ENCODE measurements at places on chromosomes 1 and 21.

GRCh38 chr21:25885405-25885804 is 150.6 kb downstream of the GABPA start:
- DNase-seq: no peak

- no peak for DNase-seq
Measured at GRCh38 chr1:33719326-33719725, 144.6 kb upstream of the HMGB4 start.

GRCh38 chr1:41661428-41662060 is 177.1 kb upstream of the EDN2 start:
- DNase-seq: no peak

- DNase-seq: peak; percentile 25
Measured at GRCh38 chr1:35243691-35244090, 24.8 kb upstream of the ZMYM4 start.

GRCh38 chr21:46545363-46545762 is 59.5 kb downstream of the S100B start:
- DNase-seq: no peak

GRCh38 chr1:32988665-32989064 is 24.1 kb upstream of the RNF19B start:
- no peak for DNase-seq

DNA sequence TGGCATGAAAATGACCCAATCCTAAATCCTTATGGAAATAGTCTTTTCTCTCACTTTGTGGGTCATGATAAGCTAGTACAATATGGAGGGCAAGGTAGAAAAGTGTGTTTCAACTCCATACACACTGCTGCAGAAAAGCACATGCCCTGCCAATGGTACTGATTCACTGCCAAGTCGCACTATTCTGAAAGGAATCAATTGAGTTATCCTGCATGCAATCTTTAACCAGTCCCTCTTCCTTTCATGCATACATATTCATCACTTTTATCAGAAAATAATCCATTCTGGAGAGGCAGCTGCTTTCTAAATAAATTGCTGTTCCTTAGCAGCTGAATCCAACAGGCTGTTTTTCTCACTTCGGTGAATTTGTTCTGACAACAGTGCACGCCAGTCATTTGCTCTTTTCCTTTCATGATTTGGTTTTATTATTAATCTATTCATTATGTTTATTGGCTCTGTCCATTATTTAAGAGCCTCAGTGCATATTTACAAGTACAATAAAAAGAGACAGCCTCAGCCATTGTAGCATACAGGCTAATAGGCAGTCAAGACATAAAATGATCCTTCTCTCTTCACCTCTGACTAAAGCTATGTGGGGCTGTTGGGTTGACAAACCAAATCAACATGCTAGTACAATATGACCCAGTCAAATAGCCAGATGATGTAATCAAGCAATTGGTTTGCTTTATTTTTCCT is 108.8 kb downstream of the CHD1L start:
- DNase-seq: no peak

DNA sequence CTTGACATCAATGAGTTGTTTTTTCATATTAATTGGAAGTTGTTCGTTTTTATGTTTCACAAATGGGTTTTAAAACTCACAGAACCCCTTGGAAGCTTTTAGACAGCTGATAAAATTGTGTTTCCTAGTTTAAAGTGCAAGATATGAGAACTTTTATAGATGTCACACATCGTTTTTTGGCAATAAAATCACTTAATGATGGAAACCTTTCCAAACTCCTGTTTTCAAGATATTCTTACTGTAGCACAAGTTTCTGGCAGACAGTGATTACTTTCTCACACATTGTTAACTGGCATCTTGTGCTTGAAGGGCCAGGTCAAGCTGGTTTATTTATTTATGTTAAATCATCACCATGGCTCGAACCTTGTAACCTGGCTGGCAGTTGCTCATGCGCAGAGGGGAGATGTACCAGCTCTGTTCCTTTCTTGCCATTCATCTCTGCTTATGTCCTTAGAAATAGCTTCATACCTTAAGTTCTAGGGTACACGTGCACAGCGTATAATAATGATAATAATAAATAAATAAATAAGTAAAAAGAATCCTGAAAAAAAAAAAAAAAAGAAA is 10.2 kb upstream of the RCAN1 start:
- DNase-seq: no peak

GRCh38 chr1:245169376-245169775 is 14.6 kb downstream of the KIF26B start:
- DNase-seq: no peak

- no peak for DNase-seq
Measured at GRCh38 chr1:10613340-10613739, 138.6 kb downstream of the PEX14 start.

- no peak for DNase-seq
Measured at GRCh38 chr1:59138402-59138801, 158.5 kb upstream of the FGGY start.

- peak; percentile 54 for DNase-seq
Measured at GRCh38 chr1:31181515-31182343, 58.0 kb downstream of the NKAIN1 start.

GRCh38 chr1:86649618-86650017 is 54.8 kb upstream of the SH3GLB1 start:
- no peak for DNase-seq

- no peak for DNase-seq
Measured at GRCh38 chr1:186255266-186255665, 119.8 kb downstream of the TPR start.

- DNase-seq: no peak
Measured at GRCh38 chr1:29966526-29967045, 730.3 kb downstream of the PTPRU start.

- no peak for DNase-seq
Measured at GRCh38 chr1:29397256-29397590, 160.9 kb downstream of the PTPRU start.

DNA sequence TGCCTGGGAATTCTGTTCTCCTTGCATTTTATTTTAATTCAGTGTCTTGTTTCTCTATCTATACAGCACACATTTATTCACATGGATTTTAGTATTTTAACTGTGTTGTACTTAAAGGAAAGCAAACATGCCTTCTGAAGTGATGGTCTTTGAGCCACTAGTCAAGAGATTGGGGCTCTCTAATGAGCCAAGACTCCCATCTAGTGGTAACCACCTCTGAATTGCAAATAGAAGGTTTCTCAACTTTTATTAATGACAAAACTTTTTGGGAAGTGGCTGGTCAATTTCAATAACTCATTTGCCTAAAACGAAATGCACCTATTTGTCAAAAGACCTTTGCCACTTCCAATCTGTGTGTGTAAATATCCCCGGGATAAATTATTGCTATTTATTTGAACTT is 199.6 kb downstream of the LTN1 start:
- DNase-seq: no peak

DNA sequence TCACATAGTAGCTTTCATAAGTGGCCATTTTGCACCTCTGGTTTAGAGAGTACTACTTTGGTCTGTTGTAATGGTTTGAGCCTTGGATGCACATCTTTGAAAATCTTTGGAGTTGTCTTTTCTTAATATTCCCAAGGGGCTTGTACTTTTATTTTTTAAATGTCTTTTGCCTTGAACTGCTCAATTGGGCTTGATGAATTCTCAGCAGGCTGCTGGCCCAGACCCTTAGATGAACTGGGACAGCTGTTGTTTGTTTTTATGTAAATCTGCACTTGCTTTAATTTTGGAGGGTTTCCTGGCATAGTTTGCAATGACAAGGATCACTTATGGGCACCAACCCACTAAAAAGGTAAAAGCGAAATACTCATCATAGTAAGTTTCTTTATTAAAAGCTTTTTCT is 24.9 kb downstream of the NGF start:
- no peak for DNase-seq

DNA sequence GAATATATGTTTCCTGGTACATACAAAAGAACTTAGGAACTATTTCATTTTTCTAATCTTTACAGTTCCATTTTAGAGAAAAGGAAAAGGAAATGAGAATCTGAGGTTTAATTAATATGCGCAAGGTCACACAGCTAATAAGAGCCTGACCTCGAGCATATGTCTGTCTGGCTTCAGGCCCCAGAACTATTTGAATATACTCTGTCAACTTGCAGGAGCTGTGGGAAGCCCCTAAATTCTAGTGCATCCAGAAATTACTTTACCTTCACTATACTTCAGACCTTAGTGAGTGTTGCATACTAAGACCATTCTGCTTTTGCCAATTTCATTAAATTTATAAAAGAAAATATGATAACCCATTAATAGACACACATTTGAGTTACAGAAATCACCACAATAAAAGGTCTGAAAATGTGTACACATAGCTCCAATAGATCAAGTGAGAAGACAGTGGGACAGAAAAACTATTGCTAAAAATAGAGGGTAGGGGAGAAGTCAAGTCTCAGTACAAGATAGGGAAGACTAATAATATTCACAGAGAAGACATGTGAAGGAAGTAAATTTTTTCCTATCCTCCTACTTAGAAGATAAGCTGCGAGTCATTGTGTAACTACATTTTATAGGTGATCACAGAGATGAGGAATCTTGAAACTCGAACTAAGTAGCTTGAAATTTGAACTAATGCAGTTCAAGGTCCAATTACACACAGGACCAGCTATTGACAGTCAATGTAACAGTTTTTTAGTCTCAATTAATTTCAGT is 3.8 kb downstream of the RGS13 start:
- no peak for DNase-seq

DNA sequence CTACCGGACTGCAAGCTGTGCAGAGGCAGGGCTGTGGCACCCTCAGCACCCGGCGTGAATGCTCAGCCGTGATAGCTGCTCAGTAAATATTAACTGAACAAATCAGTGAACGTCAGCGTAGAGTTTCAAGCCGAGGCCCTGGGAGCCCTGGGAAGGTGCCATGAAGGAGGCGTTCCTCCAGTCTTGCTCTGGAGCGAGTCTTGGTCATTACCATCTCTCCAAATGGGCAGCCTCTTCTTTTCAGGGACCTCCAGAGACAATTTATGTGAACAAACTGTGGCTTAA is 449.2 kb downstream of the CAMTA1 start:
- no peak for DNase-seq

GRCh38 chr1:112704934-112705627 is 1.8 kb downstream of the RHOC start:
- DNase-seq: peak; percentile 15

DNA sequence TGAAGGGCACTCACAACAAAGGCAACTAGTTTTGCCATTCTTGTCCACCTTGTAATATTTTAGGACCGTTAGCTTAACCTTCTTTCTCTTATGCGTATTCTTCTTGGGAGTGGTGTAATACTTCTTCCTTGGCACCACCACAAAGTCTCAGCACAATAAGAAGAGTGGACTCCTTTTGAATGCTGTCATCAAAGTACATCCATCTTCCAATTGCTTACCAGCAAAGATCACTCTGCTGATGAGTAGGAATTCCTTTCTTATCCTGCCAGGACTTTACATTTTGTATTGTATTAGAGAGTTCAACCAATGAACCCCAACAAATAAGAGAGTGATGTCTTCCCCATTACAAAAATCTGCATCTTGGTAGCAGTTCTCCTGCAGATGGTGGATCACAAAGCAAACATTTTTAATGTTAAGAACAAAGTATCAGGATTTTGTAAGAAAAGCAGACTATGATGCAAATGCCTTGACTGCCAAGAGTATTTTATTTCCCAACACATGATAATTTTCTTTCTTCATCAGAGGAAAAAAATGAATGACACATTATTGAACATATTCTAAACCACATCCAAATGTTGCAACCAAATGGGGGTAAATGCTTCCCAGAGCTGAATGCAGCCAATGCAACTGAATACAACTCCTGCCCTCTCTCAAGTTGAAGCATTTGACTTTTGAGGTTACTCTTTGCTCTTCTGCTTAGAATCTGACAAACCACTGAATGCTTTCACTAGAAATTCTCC is 5.1 kb upstream of the ARNT start:
- DNase-seq: no peak

DNA sequence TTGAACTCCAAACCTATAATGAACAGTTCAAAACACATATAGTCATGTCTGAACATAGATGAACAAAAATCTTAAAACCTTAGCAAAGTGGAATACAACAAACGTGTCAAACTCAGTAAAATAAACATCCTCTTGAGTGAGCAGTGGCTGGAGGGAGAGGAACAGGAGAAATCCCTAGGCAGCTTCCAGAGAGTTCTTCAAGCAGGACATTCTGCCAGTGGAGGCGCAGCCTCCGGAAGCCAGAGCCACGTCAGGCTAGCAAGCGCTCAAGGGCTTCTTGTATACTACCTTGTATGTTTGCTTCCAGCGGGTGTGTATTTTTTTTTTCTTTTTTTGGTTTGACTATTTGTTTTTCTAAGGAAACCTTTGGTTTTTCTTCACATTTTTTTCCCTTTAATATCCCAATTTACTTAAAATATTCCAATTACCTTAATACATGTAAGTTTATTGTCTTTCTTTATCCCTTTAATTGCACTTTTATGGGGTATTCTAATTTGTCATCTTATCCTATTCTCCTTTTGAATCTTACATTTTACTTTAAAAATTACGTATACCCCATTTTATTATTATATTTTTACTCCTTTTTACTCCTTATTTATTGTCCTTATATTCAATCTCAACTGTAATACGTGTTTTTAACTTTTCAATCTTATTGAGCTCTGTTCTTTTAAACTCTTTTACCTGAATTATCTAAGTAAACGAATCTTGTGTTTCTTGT is 42.0 kb downstream of the COLGALT2 start:
- DNase-seq: no peak

- no peak for DNase-seq
Measured at GRCh38 chr1:175744305-175744704, 910 bp upstream of the TNR start.
